Anterior cingulate cortex (tissue), 58 donors: ENCODE measurements at places on chromosomes 5 and 9.

- no peak for DNase-seq
These were observed 456.0 kb upstream of the MEF2C start for GRCh38 chr5:89338935-89339334.

- DNase-seq = no peak
These were observed 142.3 kb downstream of the TSSK1B start for GRCh38 chr5:113292462-113292861.

DNA sequence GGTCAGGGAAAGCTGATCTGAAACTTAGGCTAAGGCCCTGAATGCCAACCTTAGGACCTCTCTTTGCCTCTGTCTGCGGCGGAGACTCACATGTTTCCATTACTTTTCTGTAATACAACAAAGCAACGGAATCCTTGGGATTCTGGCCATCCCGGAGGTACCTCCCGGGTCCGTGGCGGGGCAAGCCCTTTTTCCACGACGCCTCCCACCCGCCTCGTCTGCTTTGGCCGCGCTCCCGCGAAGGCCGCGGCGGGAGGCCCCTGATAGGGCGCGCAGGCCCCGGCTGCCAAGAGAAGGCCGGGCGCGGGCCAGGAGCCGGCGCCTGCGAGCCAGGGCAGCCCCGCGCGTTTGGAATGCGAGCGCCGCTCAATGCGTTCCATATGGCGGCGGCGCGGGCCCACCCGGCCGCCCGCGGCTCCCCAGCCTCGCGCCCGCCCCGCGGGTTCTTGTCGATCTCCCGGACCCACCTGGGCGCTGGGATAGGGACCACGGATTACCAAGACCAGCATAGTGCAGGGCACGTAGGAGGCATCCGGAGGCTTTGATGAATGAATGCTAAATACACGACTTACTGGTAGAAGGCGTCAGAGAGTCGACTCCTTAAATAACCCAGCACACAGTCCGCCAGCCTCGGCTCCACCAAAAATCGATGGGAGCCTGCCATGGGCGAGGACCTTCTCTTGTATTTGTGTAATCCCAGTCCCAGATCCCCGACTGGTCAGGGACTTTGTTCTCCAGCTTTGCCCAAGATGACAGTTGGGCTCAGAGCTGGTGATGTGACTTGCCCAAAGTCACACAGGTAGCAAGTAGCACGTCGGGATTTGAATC, 17.5 kb upstream of the PHF19 start:
- DNase-seq = no peak

DNA sequence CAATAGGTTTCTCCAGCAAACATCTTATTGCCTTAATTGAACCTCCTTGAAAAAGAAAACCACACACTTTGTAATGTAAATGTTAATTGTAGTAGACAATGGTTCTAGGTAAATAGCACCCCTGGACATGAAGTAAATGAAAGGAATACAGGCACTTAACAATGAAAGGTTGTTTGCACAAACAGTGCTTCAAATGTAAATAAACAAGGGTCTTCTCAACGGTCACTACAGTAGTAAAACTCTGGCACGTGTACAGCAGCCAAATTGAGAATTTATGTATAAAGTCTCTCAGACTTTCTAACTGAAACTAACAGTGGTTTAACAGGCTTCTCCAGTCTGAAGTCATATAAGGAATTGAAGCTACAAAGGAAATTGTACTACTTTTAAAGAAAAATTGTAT, 218.3 kb downstream of the MEF2C start:
- DNase-seq = no peak

DNA sequence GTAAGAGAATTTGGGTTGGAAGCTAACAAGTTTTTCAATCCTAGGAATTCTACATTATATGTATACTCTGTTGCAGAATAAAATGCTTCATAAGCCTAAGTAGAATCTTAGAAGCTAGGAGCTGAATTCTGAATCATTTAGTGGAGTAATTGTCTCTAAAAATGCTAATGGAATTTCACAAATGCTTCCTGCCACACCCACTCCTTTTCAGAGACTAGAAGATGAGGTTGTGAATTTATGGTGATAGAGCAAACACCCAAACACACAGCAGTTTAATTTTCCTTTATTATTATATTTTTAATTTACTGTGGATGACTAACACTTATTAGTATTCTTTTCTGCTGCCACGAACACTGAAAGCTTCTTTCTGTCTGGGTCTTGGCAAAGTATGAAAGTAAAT, 208.0 kb upstream of the PDE4D start:
- DNase-seq = no peak

DNA sequence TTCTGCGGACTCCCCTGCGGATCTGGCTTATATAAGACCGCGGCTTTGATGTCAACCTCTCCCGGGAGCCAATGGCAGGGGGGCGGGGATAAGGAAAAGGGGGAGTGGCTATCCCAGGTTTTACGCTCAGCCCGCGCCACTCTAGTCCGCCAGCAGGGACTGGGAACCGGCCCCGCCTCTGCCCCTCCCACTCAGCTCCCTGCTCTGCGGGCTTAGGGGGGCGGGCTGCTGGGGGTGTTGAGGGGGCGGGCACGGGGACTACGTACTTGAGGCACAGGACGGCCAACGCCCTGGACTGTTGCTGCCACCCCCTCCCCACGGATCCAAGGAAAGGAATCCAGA, at the start of gene HAND1:
Gene HAND1, minus strand, starts transcription at position 4 of the 342 bp plus-strand sequence. CDS start 219 bp downstream, outside the sequence.
- no peak for DNase-seq

- no peak for DNase-seq
These were observed 303.2 kb downstream of the ACTL7B start for GRCh38 chr9:108552459-108553040.

DNA sequence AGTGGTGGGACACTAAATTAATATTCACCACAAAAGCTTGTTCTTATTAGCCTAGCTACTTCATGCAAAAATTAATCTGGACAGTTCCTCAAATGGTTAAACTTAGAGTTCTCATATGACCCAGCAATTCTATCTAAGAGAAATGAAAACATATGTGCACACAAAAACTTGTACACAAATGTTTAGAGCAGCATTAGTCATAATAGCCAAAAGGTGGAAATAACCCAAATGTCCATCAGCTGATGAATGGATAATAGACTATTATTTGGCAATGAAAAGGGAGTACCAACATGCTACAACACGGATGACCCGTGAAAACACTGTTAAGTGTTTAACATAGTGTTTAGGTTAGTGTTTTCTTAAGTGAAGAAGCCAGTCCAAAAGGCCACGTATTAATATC, 32.8 kb upstream of the TNIP1 start:
- DNase-seq = no peak

DNA sequence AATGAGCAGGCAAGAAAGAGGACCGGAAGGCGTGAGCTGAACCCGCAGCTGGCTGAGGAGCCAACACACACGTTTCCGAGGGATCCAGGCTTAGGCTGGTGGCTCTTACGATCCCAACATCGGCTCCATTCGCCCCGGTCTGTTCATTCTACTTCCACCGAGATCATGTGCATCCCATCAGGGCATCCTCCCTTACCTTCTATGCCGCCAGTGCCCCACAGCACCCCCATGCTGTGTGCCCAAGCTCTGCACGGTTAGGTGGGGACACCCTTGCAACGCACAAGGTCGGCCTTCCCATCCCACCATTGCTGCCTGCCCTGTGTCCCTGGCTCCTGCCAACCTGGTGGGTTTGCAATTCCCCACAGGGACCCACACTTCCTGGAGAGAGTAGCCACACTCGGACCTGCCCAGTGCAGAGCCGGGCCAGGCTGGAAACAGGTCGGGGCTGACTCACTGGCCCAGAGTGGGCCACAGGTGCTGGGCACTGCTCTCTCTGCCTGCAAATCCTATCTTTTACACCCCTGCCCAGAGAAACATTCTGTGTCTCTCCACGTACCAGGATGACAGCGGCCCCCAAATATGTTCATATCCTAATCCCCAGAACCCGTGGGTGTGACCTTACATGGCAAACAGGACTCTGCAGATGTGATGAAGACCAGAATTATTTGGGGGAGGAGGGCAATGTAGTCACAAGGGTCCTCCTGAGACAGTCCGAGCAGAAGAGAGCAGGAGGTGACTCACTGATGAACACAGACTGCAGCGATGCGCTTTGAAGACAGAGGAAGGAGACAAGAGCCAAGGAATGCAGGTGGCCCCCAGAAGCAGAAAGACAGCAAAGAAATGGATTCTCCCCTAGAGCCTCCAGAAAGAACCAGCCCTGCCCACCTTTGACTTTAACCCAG, 182.2 kb downstream of the AUH start:
- no peak for DNase-seq
